ENCODE measurements at places on chromosomes 5 and 9.

GRCh38 chr5:54965806-54966205 is 19.6 kb downstream of the ESM1 start:
- no peak for DNase-seq

- DNase-seq = no peak
These were observed 55.6 kb downstream of the PIK3R1 start for GRCh38 chr5:68271124-68271523.

GRCh38 chr9:127703289-127703946 is 3.4 kb upstream of the CFAP157 start:
- no peak for DNase-seq

- DNase-seq = no peak
These were observed 11.2 kb upstream of the PDCD1LG2 start for GRCh38 chr9:5499157-5499556.

GRCh38 chr5:173352366-173353349 is 24.4 kb upstream of the STC2 start:
- DNase-seq = no peak

- DNase-seq = peak; percentile 16
These were observed 18.8 kb upstream of the SPEF2 start for GRCh38 chr5:35598707-35599370.

GRCh38 chr9:89888677-89889076 is 283.9 kb downstream of the GADD45G start:
- no peak for DNase-seq

GRCh38 chr9:120980951-120981350 is 54.4 kb upstream of the TRAF1 start:
- DNase-seq = no peak

DNA sequence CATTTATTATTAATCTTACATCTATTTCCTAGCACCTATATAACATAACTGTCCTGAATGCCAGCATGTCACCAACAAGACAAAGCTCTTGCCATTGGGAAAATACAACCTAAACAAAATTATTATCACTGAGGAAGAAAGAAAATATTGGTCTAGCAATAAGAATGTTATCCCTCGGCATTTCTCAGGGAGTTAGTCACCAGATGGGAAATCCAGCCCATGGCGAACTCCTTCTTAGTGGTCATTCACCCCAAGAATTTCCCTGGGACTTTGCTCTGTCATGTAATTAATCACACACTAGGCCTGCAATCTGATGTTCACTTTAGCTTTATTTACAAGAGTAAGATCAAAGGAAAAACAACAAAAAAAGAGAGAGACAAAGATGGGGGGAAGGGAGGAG is 56.1 kb upstream of the TAS2R1 start:
- DNase-seq = no peak

- peak; percentile 69 for DNase-seq
These were observed 16.9 kb downstream of the IL5 start for GRCh38 chr5:132526290-132526973.

DNA sequence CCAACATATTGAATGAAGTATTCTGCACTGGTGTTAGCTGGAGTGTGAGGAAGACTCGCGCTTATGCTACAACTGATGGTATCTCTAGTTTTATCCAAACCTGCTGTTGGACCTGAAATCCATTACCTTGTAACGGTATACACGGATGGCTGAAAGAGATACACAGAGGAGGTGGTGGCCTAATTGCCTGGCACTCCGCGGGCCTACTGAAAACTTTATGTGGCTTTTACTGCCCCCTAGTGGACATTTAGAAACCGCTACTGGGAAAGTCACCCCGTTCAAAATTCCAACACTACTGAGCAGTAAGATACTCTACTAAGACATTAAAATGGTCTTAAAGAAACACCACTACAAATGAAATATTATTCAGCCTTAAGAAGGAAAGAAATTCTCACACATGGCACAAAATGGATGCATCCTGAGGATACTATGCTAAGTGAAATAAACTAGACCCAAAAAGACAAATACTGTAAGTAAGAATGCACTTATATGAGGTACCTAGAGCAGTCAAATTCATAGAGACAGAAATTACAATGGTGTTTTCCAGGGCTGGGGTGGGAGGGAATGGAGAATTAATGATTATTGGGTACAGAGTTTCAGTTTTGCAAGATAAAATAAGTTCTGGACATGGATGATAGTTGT is 100.4 kb downstream of the TTLL11 start:
- peak; percentile 74 for DNase-seq

DNA sequence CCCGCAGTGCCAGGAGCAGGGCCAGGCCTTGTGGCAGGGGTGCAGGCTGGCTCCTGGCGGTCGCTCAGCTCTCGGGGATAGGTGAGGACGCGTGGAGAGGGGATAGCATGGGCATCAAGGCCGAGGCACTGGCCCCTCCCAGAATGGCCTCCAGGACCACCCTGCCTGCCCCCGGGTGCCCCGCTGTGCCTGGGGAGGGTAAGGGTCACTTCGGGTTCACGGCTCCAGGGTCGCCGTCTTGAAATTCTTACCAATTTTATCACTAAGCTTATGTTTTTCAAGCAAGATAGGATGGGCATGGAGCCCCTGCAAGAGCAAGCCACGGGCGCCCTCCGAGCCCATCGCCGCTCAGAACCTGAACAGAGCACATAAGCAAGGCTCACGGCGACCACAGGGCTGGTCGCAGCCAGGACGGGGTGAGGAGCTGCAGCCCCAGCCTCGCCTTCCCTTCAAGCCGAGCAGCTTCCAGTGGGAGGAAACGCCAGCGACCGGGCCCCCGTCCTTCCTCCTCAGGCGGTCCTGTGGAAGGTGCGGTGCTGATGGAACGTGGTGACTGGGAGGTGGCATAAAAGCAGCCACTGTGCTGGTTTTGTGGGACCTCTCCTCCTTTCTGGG is 14.2 kb upstream of the CLPTM1L start:
- DNase-seq = no peak

DNA sequence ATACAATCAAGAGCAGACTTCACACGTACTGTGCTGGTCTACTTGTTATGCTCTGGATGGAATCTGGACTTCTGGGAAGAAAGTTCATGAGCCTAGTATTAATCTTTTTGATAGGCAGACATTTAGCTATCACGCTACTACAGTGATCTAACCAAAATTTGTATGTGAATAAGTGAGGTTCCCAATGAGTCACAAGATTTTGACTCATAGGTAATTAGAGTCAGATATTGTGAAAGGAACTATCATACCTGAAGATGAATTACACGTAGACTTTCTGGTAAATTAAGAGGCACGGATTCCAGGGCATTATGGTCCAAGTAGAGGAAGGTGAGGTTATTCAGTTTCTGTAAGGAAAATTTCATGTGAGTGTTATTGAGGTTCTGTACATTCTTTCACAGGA is 18.4 kb downstream of the OGN start:
- DNase-seq = no peak

DNA sequence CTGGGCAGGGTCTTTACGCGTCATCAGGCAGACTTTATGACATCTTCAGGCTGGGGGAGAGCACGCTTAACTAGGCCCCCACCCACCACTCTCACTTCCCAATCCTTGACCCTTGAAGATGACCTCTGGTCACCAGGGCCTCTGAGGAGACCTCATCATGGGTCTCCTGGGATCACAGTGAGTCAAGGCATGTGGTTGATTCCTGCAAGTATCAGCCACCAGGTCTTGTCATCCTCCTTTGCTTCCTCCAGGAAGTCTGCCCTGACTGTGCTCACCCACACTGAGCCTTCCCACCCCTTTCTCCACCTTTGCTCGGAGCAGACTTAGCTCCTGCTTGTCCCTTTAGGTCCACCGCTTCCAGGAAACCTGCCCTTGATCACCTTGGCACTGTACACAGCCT is 17.3 kb downstream of the ODF2 start:
- no peak for DNase-seq

- DNase-seq = no peak
These were observed 17.2 kb upstream of the NDST1 start for GRCh38 chr5:150490754-150491153.

GRCh38 chr5:606061-606460 is 6.1 kb upstream of the CEP72 start:
- no peak for DNase-seq

DNA sequence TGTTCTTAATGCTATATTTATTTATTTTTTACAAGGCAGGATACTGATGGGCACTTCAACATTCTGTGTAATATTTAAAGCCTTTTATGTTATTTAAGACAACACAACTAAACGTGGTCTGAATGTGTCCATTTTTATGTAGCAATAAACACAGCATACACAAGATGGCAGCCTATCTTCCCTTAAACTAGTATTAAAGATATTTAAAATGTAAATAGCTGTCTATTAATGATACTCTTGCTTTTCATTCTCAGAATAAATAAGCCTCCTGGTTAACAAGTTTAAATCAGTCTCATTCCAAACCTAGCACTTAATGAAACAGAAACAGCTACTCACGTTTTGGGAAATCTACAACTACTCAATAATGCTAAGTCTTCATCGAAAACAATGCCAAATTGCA is 315.7 kb downstream of the MCTP1 start:
- DNase-seq = no peak
